ENCODE measurements at places on chromosomes 5 and 9. TPM values are rescaled to one million over a fixed set of nuclear protein-coding genes. Genes with fewer than 3 reads are reported as not detected.

Gene PCDHB14
- 2.8 TPM for total RNA-seq

DNA sequence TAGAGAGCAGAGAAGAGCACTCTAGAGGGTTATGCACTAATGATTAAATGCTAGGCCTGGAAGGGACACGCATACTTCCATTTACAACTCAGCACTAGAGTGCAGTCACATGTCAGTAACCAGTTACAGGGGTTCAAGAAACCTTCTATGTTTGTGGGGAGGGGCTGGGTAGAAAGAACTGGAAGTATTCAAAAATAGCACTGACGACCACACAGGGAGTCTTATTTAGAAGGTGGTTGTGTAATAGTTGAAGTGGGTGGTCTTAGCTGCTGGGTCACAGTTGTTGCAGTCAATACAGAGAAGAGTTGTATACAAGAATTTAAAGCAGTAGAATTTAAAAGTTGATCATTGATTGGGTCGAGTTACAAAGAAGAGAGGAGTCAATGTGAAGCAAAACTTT, 15.4 kb downstream of the AOPEP start:
- DNase-seq, result peak; percentile 95

Gene LCN6
- 8.6 TPM for total RNA-seq

Gene FIBCD1
- total RNA-seq, result 7.7 TPM

DNA sequence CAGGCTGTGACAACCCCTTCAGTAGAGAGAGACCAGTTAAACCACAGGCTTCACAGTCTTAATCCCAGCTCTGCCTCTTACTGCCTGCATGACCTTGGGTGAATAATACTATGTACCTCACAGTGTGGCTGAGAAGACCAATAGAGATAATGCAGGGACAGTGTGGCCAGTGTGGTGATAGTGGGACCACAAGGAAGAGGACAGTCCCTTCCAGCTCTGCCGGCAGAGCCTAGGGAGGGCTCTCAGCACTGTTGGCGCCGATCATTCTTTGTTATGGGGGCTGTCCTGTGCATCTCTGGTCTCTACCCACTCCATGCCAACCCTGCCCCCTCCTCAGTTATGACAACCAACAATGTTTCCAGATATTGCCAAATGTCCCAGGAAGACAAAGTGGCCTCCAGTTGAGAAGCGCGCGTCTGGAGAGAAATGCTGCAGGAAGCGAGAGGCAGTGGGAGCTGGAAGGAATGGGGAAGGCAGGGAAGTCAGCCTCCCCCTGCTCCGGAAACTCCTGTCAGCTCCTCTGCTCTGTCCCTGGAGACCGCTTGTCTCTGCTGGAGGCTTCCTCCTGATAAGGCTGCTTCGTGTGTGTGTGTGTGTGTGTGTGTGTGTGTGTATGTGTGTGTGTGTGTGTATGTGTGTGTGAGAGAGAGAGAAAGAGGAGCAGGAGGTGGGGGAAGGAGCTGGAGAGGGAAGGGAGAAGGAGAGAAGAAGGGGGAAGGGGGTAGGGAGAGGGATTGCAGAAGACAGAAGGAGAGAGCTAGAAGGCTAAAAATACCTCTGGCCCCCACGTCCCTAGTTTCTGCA, 31.8 kb upstream of the FABP6 start:
- peak; percentile 87 for DNase-seq

DNA sequence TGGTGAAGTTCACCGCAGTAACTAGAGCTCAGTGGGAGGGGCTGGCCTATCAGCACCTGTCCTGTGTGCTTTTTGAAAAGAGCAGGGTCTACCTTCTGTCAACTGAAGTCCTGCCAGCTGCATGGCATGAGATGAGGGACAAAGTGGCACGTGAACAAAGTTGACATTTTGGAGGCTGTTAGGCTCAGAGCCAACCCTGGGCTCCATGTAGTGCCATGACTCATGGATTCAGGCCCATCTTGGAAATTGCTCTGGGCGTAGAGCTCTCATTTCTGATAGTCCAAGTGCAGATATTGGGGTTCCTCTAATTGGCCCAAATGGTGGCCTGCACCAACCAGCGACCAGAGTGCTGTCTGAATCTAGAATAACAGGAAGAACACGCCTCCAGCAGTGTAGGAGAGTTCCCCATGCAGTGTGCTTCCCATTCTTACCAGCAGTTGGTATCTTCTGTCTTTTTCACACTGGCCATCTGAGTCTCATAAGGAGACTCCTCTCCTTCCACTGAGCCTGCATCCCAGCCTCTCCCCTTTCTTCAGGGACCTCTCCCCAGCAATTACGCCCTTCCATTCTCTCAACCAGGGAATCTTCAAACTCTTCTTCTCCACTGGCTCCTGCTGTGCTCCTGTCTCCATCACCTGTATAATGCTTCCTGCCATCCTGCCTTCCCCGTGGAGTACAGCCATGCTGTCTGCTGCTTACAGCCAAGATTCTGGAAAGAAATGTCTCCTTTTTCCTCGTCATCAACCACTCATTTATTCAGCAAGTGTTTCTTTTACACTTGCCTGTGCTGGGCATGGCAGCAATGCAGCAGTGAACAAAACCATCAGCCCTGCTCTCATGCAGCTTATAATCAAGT, 30.4 kb downstream of the IRF1 start:
- no peak for DNase-seq

Gene KIAA1958
- total RNA-seq, result 11.6 TPM

DNA sequence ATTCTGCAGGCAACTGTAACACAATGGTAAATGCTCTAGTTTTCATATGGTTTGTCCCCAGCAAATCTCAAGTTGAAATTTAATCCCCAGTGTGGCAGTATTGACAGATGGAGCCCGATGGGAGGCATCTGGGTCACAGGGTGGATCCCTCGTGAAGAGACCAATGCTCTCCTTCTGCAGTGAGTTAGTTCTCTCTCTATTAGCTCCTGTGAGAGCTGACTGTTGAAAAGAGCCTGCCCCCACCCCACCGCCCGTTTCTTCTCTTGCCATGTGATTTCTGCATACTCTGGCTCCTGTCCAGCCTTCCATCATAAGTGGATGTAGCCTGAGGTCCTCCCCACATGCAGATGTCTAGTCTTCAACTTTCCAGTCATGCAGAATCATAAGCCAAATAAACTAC, 27.0 kb downstream of the IARS1 start:
- DNase-seq, result no peak

Gene SLC6A19
- not detected for total RNA-seq

Gene JAKMIP2
- 3.8 TPM for total RNA-seq

- DNase-seq, result no peak
Measured at GRCh38 chr9:120854596-120855327, 12.0 kb upstream of the PSMD5 start.

DNA sequence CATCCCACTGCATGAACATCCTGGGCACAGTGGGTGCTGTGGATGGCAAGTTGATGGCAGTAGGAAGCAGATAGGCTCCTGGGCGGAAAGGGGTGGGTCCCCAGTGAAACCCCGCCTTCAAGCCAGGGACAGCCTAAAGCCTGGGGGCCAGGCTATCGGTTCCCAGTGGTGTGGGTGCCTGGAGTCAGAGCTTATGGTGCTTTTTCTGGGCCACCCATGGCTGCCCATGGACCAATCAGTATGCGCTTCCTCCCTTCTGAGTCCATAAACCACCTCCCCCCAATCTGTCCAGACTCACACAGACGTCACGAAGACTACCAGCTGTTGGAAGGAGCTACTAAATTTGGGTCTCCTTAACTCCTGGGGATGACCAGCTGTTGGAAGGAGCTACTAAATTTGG, 17.5 kb upstream of the ECPAS start:
- no peak for DNase-seq
